NCI-H2171 treated with DMSO at 0.1 percent for 48 hours (cell line): ENCODE measurements at places on chromosomes 1 and 21.

DNA sequence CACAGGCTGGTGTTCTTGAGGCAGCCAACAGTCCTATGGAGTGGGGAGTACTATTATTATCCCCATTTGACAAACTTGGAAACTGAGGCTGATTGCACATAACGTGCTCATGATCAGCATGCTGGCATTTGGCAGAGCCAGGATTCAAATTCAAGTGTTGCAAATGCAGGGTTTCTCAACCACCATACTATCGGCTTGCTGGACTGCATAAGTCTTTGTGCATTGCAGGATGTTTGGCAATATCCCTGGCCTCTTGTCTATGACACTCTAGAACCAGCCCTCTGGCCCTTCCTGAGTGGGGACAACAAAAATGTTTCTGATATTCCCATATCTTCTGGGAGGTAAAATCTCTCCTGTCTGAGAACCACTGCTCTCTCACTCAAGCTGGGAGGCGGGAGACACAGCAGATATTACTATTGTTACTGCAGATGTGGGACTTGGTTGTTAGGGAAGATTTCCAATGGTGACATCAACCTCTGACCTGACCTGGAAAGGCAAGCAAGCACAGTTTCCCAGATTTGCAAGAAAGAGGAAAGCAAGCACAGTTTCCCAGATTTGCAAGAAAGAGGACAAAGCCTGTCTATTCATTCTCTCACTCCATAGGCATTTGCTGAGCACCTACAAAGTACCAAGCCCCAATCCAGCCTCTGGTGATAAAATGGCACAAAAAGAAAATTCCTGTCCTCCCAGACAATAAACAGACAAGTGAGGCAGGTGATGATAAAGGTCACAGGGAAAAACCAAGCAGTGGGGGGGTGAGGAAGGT, 1.0 kb upstream of the AADACL3 start:
- DNase-seq: no peak

DNA sequence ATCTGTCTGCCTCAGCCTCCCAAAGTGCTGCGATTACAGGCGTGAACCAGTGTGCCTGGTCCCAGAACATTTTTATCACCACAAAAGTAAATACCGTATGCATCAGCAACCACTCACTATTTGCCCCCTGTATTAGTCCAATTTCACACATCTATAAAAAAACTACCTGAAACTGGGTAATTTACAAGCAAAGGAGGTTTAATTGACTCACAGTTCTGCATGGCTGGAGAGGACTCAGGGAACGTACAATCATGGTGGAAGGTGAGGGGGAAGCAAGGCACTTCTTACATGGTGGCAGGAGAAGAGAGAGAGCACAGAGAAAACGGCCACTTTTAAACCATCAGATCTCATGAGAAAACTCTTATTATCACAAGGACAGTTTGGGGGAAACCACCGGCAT, 25.6 kb upstream of the CTH start:
- DNase-seq: no peak

DNA sequence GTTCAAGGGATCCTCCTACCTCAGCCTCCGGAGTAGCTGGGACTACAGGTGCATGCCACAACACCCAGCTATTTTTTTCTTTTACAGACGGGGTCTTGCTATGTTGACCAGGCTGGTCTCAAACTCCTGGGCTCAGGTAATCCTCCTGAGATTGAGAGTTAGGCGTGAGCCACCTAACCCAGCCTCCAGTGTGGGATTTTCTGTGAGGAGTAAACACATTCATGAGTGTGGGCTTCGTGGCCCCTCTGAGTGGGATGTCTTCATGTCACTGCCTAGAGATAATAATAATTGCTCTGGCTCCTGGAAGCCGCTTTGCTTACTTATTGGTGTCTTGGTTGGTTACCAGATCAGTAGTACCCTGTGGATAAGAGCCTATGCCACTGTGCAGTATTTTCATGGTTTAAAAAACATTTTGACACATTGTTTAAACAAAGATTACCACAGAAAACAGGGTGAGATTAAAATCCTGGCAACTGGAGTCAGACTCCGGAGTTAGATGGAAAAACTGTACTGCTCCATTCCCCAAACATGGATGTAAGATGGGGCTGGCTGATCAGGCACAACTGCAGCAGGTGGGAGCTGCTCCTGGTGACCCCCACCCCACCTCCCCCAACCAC, 159.1 kb upstream of the RAB4A start:
- no peak for DNase-seq

GRCh38 chr1:7356079-7356478, 415.0 kb upstream of the VAMP3 start:
- no peak for DNase-seq

GRCh38 chr1:184215274-184215925, 163.9 kb downstream of the TSEN15 start:
- no peak for DNase-seq

- DNase-seq: no peak
Measured at GRCh38 chr21:44568667-44569556, 4.6 kb upstream of the KRTAP10-4 start.

DNA sequence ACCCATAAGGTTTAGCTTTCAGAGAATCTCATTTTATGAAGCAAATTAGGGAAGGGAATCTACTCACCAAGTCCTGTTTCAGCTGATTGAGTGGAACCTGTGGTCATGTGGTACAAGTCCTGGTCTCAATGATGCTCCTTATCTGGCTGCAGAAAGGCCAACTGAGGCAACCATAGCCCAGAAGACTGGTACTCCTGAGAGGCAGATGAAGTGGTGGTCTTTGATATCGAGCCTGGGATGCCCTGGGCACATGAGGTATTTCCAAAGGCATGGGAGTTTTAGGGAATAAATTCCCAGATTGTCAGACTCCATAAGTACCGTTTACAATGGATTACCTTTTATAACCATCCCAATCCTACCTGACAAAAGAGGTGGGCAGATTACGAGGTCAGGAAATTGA, 3.3 kb downstream of the MX1 start:
- DNase-seq: no peak

- no peak for DNase-seq
Measured at GRCh38 chr1:170274131-170274501, 128.4 kb downstream of the NTMT2 start.

- no peak for DNase-seq
Measured at GRCh38 chr1:87204441-87204840, 124.2 kb upstream of the LMO4 start.

DNA sequence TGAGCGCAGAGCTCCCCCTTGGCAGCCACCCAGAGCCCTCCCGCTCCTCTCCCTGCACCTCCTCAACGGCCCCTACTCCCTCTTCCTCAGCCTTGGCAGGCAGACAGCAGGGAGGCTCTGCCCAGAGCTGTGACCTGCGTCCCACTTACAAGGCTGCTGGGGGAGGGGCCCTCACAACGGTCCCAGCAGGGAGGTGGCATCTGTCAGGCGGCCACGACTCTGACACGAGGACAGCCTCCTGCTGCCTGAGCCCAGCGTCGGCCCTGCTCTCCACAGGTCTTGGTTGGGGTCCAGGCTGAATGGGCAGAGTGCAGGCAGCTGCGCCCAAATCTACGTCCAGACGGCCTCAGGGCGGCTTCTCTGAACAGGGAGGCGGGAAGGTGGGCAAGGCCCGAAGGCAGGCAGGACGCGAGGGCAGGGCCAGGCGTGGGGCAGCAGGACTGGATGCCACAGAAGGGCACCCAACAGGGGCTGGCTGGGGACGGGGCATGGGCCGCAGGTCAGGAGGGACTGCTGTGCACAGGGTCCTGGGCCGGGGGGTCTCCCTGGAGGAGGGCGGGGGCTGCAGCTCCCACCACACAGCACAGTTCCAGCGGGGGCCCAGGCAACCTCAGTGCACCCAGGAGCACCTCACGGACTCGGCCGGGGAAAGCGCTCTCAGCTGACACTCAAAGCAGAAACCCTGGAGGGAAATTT, 7.5 kb downstream of the SLC19A1 start:
- peak; percentile 66 for DNase-seq

- no peak for DNase-seq
Measured at GRCh38 chr1:27656157-27656893, 15.7 kb downstream of the IFI6 start.

- DNase-seq: no peak
Measured at GRCh38 chr1:15248216-15248615, 1.2 kb downstream of the FHAD1 start.

DNA sequence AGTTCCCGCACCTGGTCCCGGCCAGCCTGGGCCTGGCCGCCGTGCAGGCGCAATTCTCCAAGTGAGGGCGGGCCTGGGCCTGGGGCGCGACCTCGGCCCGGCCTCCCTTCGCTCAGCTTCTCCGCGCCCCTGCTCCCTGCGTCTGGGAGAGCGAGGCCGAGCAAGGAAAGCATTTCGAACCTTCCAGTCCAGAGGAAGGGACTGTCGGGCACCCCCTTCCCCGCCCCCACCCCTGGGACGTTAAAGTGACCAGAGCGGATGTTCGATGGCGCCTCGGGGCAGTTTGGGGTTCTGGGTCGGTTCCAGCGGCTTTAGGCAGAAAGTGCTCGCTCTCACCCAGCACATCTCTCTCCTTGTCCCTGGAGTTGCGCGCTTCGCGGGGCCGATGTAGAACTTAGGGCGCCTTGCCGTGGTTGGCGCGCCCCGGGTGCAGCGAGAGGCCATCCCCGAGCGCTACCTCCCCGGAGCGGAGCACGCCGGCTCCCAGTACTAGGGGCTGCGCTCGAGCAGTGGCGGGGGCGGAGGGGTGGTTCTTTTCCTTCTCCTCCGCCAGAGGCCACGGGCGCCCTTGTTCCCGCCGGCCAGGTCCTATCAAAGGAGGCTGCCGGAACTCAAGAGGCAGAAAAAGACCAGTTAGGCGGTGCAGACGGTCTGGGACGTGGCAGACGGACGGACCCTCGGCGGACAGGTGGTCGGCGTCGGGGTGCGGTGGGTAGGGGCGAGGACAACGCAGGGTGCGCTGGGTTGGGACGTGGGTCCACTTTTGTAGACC, 1.2 kb downstream of the OLIG1 start:
- DNase-seq: no peak

GRCh38 chr1:144101397-144102045, 129.7 kb upstream of the FAM72C start:
- no peak for DNase-seq

GRCh38 chr1:84759756-84760155, 69.5 kb upstream of the SSX2IP start:
- no peak for DNase-seq

DNA sequence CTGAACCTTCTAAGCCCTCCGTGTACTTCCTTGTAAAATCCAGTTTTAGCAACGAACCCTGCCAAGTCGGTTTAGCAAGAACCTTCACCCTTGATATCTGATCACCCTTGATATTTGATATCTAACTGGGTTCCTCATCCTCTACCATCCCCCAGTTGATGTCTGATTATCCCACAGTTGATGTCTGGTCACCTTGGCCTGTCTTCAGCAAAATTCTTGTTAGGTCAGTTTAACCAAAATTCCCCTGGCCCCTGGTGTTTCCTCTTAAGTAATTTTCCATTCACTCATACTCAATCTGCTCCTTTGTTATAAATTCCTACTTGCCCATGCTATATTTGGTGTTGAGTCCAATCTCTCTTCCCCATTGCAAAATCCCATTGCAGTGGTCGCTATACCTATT, 114.5 kb upstream of the ZNHIT6 start:
- no peak for DNase-seq

- no peak for DNase-seq
Measured at GRCh38 chr1:184843732-184844495, 89.3 kb upstream of the EDEM3 start.

GRCh38 chr1:1194723-1195122, 11.7 kb downstream of the TNFRSF18 start:
- DNase-seq: no peak

GRCh38 chr1:110633646-110634030, 27.5 kb upstream of the KCNA2 start:
- no peak for DNase-seq

DNA sequence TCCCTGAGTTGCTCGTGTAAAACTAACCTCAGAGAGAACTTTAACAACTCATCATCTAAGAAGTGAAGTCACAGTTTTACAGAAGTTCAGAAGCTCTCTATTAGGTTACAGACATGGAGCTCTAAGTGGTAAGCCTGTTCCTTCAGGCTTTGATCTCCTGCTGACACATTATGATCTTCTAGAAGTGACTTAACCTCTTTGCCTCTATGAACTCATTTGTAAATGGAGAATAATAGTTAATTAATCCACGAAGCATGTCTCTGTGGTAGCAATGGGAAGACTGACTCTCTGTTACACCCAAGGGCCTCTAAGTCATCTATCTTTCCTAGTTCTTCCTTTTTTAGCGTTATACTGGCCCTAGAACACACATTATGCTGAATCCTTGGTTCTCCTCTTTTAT, 157.9 kb upstream of the NRIP1 start:
- no peak for DNase-seq

GRCh38 chr1:36609241-36610027, 126.7 kb upstream of the CSF3R start:
- DNase-seq: peak; percentile 82

DNA sequence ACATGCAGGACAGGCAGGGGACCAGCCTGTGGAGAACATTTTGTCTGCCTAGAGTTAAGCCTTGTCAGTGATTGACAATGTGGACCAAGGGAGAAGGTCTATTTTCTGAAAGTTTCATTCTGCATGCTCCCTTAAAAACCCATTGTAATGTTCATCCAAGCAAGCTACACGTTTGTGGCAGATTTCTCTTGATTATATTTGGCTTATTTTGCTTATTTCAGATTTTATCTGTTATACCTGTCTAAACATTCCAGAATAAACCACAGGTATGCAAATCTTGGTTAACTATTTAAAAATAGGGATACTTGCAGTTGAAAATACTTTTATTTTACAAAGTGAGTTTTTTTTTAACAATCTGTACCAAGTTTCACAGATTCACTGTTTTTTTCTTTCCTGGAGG, 78.2 kb upstream of the F3 start:
- no peak for DNase-seq

DNA sequence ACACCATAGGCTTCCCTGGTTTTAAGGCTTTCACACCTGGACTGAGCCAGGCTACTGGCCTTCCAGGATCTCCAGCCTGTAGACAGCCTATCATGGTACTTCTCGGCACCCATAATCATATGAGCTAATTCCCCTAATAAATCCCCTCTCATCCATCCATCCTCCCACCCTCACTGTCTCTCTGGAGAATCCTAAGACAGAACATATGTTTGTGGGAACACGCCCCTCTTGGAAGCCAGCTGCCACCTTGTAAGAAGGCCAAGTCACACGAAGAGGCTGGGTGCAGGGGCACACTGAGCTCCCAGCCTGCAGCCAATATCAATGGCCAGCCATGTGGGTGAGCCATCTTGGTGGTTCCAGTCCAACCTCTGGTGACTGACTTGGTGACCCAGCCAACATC, 7.4 kb downstream of the CLCC1 start:
- peak; percentile 85 for DNase-seq

GRCh38 chr1:41245659-41246058, 3.6 kb upstream of the SCMH1 start:
- DNase-seq: no peak

- no peak for DNase-seq
Measured at GRCh38 chr1:61442544-61442943, 282.4 kb downstream of the TM2D1 start.

DNA sequence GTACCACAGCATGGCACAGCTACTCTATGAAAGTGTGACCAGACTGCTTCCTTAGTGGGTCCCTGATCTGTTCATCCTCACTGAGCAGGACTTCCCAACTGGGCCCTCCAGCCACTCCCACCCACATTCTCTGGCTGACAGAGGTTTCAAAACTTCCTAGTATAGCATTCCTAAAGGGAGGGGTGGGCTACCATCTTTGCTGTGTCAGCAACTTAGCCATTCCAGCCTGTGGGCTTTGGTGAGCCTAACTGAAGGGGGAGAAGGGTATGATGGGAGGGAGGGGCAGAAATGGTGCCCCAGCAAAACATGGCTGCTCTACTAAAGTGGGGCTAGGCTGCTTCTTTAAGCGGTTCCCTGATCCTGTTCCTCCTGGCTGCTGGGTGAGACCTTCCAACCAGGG, 265.2 kb upstream of the ADGRL4 start:
- DNase-seq: no peak

GRCh38 chr1:32618673-32619221, 31.6 kb downstream of the ZBTB8OS start:
- no peak for DNase-seq

GRCh38 chr1:7299329-7299799, 471.7 kb upstream of the VAMP3 start:
- DNase-seq: no peak
